NCI-H187 (cell line): ENCODE measurements at places on chromosomes 1 and 21.

DNA sequence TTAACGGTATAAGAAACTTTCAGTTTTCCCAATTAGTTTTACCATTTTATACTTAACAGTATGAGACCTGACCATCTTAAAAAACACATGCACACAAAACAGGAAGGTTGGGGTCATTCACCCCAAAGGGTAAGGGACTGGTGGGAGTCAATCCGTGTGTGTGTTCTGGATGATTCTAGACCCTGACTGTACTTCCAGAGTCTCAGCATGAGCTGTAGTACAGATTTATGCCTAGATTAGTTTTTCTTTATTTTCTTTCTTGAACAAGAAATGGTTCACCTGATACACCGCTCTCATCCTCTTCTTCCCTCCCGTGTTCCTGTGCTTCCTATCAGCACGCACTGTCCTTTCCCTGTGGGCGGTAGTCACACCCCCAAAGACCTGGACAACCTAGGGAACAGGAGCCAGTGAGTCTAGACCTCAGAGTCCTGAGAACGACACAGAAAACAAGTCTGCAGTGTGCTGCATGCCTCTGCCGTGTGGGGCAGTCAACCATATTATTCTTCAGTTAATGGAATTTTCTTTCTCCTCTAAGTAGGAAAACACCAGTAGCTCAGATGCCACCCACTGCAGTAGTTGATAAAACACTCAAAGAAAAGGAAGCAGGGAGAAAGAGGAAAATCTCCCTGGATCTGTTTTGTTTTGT, 38.9 kb upstream of the MRPS6 start:
- no peak for DNase-seq

DNA sequence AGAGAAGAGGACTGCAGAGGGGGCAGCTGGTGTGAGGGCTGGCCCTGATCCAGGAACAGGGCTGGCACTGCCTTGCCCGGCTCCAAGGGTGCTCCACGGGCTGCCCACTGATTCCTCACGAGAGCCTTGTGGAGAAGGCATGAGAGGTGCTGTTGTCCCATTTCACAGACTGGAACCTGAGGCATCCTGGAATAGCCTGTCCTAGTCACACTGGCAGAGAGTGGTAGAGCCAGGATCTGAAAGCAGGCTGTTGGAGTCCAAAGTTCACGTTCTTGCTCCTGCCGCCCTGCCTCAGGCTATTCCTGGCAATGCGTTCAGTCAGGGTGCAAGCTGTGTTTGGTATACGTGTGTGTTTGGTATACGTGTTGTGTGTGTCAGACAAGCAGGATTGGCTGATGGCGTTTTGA, 1.8 kb downstream of the RER1 start:
- DNase-seq = no peak

GRCh38 chr1:27045973-27046558, 33.4 kb upstream of the TENT5B start:
- DNase-seq = no peak

- no peak for DNase-seq
Observed at GRCh38 chr21:46065914-46066551, 31.9 kb upstream of the COL6A2 start.

GRCh38 chr1:214324896-214325800, 44.2 kb downstream of the SMYD2 start:
- DNase-seq = no peak

DNA sequence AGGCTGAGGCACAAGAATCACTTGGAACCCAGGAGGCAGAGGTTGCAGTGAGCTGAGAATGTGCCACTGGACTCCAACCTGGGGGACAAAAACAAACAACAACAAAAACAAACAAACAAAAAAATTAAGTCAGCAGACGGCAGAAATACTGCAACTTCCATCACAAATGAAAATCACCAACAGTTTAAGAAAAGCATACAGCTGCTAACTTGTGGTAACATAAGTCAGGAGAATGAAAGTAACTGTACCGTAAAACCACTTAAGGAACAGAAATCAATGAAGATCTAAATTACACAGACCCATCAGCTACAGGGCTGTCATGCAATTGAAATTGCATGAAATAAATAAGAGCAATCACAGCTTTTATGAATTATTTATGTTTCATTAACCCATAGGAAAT, 25.0 kb downstream of the MCOLN2 start:
- DNase-seq = no peak

DNA sequence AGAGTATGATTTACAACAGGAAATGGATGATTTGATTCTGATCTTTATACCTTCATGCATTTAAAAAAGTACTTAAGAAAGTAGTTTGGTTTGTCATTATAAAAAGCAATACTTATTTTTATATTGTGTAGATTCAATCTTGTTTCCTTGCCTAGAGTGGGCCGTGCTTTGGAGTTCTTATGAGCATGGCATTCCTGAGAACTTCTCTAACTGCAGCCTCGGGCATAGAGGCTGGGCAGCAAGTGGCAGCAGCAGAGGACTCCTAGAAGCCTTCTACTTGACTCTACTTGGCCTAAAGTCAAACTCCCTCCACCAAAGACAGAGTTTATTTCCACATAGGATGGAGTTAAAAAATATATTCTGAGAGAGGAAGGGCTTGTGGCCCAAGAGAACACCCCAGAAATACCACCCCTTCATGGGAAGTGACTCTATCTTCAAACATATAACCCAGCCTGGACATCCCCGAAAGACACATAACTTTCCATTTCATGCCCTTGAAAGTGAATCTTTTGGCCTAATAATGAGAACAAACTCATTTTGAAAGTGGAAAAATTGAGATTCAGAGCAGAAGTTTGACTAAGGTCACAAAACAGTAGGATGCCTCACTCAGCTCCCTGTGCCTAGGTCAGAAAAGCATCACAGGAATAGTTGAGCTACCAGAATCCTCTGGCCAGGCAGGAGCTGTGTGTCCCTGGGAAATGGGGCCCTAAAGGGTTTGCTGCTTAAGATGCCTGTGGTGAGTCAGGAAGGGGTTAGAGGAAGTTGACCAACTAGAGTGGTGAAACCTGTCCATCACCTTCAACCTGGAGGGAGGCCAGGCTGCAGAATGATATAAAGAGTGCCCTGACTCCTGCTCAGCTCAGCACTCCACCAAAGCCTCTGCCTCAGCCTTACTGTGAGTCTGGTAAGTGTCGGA, at the start of gene IVL:
Gene IVL, plus strand, starts transcription at position 861 of the 916 bp plus-strand sequence. CDS start 1,252 bp downstream, outside the sequence.
- no peak for DNase-seq

DNA sequence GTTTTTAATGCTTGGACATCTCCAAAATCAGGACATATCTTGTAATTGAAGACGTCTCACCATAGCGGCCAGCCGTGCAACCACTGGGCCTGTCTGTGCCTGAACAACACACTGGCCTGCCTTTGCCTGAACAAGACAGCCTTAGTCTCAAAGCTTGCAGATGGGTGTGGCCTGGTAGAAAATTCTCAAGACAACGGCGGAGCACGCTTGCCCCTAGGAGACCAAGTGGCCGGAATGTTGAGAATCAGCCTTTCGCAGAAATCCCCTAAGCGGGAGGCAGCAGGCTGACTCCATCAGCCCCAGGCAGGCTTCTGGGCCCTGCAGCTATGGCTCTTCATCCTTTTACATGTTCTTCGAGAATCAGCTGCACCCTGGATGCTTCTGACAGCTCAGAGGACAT, 98.0 kb upstream of the C1orf174 start:
- DNase-seq = no peak

GRCh38 chr1:1021920-1022259, 2.0 kb downstream of the AGRN start:
- DNase-seq = no peak

- DNase-seq = no peak
Observed at GRCh38 chr1:65414538-65414937, 5.9 kb upstream of the LEPR start.

DNA sequence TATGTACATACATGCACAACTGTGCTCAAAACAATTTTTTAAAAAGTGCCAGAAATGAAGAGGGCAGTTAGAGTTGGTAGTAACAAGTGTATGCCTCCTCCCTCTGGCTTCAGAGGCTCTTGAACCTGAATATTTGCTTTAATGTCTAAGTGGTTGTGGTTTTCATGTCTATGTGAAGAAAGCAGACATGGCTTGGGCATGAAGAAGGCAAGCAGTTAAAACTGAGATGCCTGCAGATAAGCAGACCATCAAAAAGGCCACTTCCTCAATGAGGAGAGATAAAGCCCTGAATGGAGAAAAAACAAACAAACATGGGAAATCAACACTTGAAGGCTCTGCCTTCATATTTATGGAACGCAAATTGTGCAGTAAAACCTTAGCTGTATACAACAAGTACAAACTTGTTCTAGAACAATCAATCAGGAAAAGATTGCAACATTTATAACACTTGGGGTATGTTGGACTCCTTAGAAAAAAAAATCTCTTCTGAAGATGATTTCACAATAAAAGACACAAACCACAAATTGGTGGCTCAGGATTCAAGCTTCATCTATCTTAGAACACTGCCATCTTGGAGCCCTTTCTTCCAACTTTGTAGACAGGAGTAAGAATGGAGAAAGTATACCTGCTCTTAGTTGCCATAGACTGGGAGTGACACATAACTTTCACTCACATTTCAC, 52.7 kb upstream of the PLA2G4A start:
- no peak for DNase-seq

GRCh38 chr1:15246960-15247614, at the start of gene FHAD1:
Gene FHAD1, plus strand, starts transcription at chr1:15247223. Its CDS starts 4,562 bp downstream, at chr1:15251785.
- peak; percentile 40 for DNase-seq

- peak; percentile 99 for DNase-seq
Observed at GRCh38 chr1:156926175-156926574, 5.7 kb downstream of the LRRC71 start.

GRCh38 chr1:12618661-12618964, 603 bp upstream of the DHRS3 start:
- DNase-seq = no peak

GRCh38 chr1:76125473-76126219, 51.1 kb downstream of the ST6GALNAC3 start:
- DNase-seq = no peak

- DNase-seq = no peak
Observed at GRCh38 chr21:15054606-15055239, 10.1 kb downstream of the NRIP1 start.

DNA sequence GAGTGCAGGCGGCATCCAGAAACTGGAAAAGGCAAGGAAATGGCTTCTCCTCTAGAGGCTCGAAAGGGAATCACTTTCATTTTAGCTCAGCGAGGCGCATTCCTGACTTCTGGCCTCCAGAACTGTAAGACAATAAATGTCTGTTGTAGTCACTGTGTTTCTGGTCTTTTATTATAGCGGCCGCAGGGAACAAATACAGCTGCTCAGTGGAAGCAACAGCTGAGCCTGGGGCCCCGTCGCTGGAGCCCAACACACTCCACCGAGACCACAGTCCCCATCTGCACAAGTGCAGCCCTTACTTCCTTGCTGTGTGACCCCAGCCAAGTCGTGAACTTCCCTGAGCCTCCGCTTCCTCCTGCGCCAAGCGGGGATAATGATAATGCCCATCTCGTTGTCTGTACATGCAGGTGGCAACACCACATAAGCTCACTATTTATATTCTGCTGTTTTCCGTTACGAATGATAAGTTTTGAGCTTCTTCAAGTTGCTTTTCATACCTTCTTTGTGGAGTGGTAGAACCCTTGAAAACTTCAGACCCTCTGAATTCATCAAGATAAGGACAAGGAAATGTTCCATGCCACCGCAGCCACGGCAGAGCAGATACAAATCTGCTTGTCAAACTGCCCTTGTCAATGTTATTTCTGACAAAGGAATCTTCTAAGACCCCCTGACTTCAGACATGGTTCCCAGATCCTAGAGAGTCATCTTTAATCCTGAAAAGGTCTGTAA, 3.2 kb upstream of the LAPTM5 start:
- DNase-seq = no peak

DNA sequence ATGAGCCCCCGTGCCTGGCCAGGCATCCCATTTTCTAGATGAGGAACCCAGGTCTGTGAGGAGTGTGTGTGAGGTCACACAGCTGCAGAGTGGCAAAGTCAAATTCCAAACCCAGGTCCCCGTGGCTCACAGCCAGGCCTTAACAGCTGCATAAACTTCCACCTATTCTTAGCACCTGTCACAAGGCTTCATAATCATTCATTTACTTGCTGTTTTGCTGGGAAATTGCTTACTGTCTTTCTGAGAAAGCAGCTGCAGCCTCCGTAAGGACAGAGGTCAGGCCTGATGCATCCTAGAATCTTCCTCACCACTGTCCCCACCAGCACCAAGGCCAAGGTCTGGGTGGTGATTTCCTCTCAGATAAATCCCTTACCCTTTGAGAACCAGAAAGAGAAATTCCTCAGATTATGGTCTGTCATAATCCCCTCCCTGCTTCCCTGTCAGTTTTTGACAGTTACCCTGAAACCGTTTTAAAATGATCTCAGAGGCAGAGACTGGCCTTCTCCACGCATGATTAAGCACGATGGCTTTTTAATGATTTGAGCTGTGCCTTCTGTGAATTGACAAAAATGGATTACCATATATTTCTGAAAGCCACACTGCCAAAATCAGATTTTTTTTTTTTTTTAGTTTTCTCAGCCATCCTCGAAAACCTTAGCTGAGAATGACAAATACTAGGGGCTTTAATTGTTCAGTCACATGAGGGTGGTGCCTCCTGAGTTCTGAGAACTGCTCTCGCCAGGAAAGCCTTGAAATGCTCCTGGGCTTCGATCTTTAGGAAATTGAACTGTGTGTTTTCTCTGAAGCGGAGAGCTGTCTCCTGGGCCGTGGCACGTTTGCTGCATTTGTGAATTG, 70.0 kb upstream of the SELENON start:
- no peak for DNase-seq

GRCh38 chr1:162370161-162370560, 6.5 kb downstream of the SPATA46 start:
- DNase-seq = peak; percentile 20

GRCh38 chr1:45952072-45952471, 148.7 kb downstream of the MAST2 start:
- no peak for DNase-seq

DNA sequence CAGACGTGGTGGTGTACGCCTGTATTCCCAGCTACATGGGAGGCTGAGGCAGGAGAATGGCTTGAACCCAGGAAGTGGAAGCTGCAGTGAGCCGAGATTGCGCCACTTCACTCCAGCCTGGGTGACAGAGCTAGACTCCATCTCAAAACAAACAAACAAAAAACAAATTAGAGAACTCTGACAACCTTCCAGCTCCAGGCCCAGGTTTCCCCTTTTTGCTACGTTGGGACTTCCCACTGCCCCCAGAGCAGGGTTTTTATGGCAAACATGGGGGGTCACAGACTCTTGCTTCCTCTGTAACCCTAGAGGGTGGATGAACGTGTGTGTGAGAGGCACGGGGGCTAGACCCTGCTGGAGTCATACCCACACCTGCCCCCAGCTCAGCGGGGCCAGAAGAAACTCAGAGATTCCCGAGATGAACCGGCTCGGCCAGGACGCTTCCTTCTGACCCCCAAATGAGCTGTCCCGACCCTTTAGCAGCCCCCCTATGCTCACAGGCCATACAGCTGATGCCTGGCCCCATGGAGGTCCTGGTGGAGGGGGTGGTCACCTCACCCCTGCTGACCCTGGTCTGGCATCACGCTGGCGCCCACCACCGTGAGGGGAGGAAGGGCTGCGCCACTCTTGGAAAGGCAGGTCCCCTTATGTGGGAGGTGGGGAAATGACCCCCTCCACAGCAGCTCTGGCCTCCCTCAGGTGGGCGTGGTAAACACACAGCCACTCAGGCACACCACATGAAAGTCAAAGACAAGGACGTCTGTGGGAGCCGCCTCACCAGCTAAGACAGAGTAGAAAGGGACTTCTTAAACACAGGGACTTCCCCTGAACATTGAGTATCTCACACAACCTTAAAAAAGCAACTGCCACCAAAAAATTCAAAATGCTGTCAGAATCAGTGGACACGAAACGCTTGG, 7.1 kb downstream of the GPR157 start:
- DNase-seq = no peak

GRCh38 chr1:225882694-225883615, 775 bp upstream of the TMEM63A start:
- DNase-seq = no peak
